ENCODE measurements at places on chromosomes 1 and 21.

GRCh38 chr1:218970397-218970990 lies 203.2 kb upstream of the LYPLAL1 start:
- no peak for DNase-seq

DNA sequence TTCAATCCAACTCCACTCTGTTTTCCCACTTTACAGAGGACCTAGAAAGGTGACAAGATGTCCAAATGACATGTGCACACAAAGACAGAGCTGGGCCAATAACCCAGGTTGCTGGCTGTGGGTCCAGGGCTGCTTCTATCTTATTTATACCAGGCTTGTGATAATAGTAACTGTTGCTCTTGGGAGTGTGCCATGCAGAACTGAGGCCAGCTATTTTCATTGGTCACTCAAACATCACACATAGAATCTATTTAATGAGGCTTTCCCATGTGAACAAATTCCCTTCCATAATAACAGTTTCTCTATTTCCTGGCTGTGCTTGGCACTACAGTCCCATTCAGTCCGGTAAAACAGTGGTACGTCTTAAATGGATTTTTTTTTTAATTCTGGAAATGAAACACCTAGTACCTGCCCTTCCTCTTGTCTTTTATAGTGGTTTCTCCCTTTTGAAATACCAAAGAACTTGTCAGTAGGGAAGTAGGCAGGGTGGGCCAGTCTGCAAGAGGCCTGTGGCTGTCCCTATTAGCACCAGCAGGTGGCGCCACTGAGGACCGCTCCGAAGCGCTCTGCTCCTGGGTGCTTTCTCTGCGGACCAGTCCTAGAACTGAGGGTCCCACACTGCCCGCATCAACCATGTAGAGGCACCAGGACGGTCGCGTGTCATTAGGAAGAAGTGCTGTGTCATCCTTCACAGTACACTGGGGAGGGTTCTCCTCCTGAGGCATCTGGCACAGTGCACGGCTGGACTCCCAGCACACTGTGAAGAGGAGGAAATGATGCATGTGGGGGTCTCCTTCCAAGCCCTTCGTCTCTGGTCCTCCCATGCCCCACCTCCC lies 52.1 kb downstream of the GPR161 start:
- peak; percentile 66 for DNase-seq

DNA sequence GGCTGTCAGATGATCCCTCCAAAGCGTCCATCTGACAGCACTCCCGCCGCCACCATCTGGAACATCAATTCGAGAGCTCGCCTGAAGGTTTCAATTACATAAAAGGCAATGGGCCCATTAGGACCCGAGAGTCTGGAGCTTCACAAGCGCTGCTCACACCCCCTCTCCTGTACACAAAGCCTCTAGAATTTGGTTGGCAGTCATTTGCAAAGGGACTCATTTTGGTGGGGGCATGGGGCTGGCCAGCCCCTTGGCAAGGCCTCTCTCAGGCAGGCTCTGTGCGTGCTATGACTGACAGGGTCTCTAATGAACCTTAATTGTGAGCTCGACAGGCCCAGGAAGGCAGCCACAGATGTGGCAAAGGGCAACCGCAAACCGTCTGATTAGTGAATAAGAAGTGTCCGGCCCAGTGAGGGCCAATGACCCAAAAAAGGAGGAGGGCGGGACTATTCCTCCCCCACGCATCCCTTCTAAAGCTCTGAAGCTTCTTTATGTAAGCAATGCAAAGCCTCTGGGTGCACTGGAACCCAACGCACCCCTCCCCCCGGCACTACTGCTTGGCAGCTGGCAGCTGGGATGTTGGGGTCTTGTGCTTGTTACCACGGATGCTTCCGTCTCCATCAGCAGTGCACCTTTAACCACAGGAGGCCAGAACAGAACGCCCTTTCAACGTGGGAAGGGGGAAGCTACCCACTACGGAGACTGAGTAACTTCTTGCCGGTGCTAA lies 79.4 kb downstream of the CAPZB start:
- DNase-seq = peak; percentile 28

DNA sequence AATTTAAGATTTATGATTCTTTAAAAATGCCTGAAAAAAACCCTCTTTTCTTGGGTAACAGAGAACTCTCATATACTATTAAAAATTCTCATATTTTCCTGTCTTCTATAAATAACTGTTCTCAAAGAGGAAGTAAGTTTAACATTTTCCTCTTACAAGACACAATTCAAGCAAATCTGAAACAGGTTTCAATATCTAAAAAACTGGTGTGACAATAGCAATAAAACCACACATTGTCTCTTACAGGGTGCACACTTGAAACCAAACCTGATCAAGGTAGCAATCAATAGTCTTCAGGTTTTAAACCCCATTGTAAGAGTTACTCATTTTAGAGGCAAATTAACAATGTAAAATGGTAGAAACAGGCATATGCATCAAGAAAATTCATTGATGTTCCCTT lies 28.0 kb downstream of the FUBP1 start:
- DNase-seq = no peak

DNA sequence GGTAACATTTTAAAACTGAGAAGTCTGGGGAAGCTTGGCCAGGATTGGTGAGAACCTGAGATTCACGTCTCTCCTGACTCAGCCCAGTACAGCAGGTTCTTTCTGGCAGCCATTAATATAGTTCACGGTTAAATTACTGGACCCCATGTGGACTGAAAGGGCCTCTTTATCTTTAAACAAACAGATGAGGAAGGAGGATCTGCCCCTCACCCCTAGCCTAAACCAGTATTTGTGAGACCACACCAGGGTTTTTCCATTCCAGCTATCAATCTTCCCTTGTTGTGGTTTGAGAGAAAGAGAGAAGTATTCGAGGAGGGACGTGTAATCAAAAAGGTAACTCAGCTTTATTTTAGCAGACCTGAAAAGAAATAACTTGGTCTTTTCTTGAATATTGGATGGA lies 137.1 kb downstream of the PROX1 start:
- no peak for DNase-seq

- no peak for DNase-seq
These were observed 63.5 kb upstream of the ROR1 start for GRCh38 chr1:63710308-63710707.

GRCh38 chr1:175665616-175666015 lies 77.8 kb downstream of the TNR start:
- DNase-seq = no peak

GRCh38 chr21:26453267-26453666 lies 119.8 kb downstream of the CYYR1 start:
- DNase-seq = no peak

GRCh38 chr1:40160806-40161124 lies 422 bp upstream of the RLF start:
- no peak for DNase-seq

DNA sequence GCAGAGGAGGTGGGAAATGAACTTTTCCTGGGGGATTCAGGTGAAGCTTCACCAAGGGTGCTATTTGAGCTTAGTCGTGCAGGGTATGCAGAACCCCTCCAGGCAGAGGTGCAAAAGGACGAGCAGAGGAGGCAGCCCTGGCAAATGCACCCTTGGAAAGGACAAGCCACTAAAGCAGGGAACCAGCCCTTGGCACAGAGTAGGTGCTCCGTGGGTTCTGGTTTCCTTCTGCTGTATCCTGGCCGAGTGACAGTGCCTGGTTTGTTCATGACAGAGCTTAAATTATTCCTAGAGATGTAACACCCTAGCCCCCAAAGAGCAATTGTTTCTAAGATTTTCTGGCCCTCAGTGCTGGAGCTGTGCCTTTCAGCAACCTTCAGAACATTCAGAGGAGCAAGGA lies 73.4 kb upstream of the SYT6 start:
- no peak for DNase-seq
